ENCODE measurements at places on chromosomes 12 and 14.

GRCh38 chr12:16076557-16076956 lies 165.4 kb downstream of the DERA start:
- no peak for DNase-seq

GRCh38 chr12:82034769-82035168 lies 275.6 kb upstream of the PPFIA2 start:
- DNase-seq = no peak

DNA sequence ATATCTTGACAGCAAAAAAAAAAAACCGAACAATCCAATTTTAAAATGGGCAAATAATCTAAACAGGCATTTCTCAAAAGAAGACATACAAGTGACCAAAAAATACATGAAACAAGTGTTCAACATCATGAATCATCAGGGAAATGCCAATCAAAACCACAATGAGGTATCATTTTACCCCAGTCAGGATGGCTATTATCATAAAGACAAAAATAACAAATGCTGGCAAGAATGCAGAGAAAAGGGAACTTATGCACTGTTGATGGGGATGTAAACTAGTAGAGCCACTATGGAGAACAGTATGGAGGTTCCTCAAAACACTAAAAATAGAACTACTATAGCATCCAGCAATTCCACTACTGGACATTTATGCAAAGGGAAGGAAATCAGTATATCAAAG lies 448.2 kb downstream of the RGS6 start:
- no peak for DNase-seq

DNA sequence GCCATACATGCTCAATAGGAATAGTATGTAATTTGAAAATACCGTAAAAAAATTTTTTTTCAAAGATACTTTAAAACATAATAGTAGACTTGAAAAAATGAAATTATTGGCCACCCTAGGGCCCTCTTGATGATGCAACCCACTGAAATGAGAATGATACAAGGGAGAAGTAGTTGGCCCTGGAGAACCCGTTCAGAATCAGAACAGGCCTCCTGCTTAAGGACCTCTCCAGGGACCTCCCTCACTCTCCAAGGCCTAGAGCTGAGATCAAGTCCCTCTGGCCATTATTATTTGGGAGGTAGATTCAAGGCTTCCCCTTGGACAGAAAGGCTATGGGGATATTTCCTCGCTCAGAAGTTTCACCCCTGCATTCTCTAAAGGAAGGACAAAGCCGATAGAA lies 11.9 kb downstream of the LALBA start:
- DNase-seq = no peak

DNA sequence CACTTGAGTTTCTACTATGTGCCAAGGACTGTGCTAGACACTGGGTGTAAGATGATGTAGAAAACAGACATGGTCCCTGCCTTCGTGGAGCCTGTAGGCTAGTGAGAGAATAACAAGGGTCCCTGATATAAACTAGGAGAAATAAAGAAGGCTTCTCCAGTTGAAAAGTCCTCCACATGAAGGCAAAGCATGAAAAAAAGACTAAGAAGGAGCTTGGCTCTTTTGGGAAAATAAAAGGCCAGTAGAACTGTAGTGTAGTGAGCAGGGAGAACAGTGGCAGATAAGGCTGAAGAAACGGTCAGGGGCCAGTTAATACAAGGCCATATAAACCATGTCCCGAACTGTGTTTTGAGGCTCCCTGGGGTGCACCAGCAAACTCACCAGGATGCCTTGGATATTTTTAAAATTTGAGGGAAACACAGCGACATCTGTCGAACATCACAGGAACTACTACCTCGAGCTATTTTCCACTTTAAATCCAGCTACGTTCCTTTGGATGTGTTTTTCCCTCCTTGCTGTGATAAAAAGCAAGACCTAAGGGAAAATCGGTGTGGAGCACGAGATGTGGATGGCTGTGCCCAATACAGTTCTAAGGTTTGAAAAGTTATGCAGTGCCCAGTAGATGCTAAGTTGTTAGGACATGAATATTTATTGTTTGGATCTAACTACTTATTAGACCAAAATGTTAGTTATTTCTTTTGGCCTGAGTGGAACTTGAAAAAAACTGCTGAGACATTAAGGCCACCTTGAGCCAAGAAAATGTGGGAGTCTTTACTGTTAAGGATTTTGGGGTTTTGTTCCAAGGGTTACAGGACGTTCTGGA lies 8.5 kb upstream of the CFL2 start:
- peak; percentile 36 for DNase-seq

DNA sequence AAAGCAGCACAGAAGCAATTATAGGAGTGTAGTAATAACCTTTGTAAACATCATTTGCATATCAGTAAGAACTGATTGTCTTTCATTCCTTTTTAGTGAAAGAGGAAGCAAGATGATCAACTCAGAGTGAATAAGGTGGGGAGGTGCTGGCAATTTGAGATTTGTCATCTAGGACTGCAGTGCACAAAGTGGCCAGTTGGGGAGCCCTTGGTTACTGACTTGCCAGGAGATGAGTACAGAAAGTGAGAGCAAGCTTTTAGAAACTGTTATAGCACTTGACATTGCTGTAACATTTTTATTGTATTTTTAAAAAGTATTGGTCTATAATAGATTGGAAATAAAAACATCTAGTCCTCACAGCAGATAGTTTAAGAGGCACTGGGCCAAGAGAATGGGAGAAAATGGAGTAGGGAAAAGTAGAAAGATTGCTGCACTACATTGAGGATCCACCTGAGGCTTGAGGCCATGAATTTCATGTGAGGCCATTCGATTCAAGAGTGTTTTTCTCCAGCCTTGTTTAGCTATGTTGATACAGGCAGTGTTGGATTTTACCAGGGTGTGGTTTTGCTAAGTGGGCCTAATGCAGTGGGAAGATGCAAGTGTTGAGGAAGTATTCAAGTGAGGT lies 98.2 kb downstream of the SNAPC1 start:
- peak; percentile 70 for DNase-seq

- DNase-seq = no peak
Measured at GRCh38 chr14:38517426-38517825, 261.5 kb upstream of the CLEC14A start.

DNA sequence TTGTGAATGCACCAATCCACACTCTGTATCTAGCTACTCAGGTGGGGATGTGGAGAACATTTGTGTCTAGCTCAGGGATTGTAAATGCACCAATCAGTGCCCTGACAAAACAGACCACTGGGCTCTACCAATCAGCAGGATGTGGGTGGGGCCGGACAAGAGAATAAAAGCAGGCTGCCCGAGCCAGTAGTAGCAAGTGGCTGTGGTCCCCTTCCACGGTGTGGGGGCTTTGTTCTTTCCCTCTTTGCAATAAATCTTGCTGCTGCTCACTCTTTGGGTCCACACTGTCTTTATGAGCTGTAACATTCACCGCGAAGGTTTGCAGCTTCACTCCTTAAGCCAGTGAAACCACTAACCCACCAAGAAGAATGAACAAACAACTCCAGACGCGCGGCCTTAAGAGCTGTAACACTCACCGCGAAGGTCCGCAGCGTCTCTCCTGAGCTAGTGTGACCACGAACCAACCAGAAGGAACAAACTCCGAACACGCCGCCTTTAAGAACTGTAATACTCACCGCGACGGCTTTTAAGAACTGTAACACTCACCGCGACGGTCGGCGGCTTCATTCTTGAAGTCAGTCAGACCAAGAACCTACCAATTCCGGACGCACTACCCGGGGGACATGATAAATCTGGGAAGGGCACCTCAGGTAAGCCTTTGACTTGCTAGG lies 4.6 kb upstream of the LDHB start:
- no peak for DNase-seq

All from stimulated activated CD4-positive, alpha-beta T cell treated with anti-CD3 and anti-CD28 coated beads, Interleukin-4, amount 100 ng/mL, for 24 hours (primary cell).